ENCODE measurements at places on chromosomes 5 and 9.
A peak's percentile ranks its signal among the peaks of the same experiment; 100 is the strongest.

- DNase-seq: no peak
These were observed 11.6 kb downstream of the ABL1 start for GRCh38 chr9:130846487-130847305.

DNA sequence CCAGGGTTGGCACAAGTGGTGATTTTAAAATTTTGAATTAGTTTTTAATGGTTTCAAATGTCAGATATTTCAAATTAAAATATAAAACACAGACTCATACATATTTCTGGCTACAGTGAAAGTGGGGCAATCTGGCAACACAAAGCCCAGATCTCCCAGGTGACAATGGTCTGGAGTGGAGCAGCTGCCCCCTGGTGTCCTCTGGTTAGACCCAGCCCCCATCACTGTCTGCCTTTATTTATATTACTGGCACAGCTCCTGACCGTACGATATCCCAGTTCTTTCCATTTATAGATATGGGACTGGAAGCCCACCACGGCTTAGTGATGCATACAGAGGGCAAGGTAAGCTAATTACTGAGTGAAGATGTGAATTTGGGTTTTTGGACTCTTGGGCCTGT lies 37.3 kb downstream of the MACIR start:
- DNase-seq: no peak

DNA sequence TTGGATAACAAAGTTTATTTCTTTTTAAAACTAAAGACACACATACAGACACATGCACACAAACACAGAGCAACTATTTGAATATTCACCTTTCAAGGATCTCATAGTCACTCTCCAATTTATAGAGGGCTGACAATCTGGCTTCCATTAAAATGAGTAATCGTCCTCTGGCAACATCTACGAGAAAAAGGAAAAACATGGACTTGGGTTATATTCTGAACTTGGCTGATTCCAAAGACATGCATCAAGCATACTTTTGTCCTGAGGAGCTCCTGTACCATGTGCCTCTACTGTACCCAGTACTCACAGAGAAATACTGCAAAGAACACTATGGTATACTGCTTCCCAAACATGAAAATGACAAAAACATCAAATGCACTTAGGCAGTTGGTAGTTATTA lies 15.4 kb downstream of the IARS1 start:
- no peak for DNase-seq

DNA sequence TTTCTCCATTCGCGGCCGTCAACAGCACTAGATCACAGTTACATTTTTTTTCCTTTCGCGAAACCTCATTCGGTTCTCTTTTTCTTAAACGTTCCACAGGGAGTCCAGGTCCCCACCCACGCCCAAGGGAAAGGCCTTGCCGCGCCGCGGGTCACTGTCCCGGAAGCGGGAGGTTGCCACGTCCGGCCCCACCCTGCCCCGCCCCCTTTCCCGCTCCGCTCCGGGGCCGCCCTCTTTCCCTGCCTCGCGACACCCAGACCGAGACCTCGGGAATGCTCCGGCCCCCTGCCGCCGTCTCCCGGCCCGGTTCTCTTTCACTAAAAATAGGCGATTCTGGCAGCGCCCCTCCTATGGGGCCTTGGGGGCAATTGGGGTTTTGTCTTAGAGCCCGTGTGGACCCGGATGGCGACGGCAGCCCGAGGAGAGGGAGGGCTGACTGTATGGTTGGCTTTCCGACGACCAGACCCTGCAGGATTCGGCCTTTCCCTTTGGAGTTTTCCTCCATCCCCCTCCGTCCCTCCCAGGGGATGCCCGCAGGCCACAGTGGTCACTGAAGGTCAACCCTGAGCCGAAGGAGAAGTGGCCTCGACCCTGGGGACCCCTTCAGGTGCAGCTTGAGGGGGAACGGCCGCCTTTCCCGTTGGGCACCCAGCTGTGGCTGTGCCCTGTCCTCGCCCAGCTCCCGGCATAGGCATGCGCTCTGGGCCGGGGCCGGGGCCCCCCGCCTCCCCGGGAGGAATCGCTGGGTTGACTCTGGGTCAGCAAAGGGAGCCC lies 2.8 kb upstream of the RACK1 start:
- peak; percentile 71 for DNase-seq

- no peak for DNase-seq
These were observed 363 bp downstream of the ZNF454 start for GRCh38 chr5:178941361-178941760.

GRCh38 chr5:142609142-142609541 lies 76.7 kb downstream of the FGF1 start:
- no peak for DNase-seq

- DNase-seq: no peak
These were observed 402.4 kb downstream of the RAB3C start for GRCh38 chr5:58985311-58985710.

DNA sequence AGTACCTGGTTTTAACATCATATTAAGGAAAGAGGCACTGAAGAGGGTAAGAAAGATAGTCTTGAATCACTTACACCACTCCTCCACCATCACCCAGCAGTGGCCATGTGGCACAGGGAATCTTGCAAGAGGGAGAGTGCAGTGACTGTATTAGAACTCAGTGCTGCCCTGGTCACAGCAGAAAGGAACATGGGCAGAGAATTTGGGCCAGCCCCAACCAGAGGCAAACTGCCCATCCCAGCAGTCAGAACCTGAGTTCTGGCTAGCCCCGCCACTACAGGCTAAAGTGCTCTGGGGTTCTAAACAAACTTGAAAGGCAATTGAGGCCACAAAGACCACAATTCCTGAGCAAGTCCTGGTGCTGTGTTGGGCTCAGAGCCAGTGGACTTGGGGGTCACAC lies 16.7 kb upstream of the EFNA5 start:
- no peak for DNase-seq

All from activated effector memory CD4-positive, alpha-beta T cell treated with Interleukin-2 at 50 U/mL for 16 hours (primary cell).